ENCODE measurements at places on chromosomes 16 and 17.

- H3K4me3 ChIP-seq, result peak overlapping the region; percentile 83
- peaks cover 25% of the 10 kb centered on the region for H3K4me1 ChIP-seq
- peaks cover 1% of the 10 kb centered on the region for H3K27me3 ChIP-seq
- peaks cover 5% of the 10 kb centered on the region for H3K36me3 ChIP-seq
- H3K27ac ChIP-seq, result no peak overlapping the region
- no peak for DNase-seq
Observed at GRCh38 chr16:89723279-89724250, 2.2 kb downstream of the ZNF276 start.

- no peak for DNase-seq
- peaks cover 8% of the 10 kb centered on the region for H3K4me1 ChIP-seq
- H3K27ac ChIP-seq, result no peak overlapping the region
- peaks cover 6% of the 10 kb centered on the region for H3K36me3 ChIP-seq
- no peaks in the 10 kb centered on the region for H3K27me3 ChIP-seq
Observed at GRCh38 chr16:87333101-87333500, 15.9 kb upstream of the C16orf95 start.

DNA sequence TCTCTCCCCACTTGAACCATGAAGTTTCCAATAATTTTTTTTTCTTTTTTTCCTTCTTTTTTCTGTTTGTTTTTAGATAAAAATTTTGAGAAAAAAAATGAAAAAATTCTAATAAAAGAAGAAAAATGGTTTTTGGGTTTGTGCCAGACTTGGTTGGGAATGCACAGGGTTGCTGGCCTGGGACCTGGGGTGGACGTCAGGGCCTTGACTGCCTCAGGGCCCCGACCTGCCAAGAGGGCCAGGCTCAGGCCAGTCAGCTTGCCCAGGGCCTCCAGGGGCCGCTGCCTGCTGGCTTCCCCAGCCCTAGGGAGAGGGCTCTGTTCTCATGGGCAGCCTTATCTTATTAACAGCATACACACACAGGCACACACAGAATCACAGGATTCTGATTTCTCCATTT lies 6.5 kb downstream of the TBX6 start:
- no peak overlapping the region for H3K4me3 ChIP-seq
- H3K36me3 ChIP-seq, result peaks cover 24% of the 10 kb centered on the region
- H3K27me3 ChIP-seq, result peaks cover 2% of the 10 kb centered on the region
- H3K4me1 ChIP-seq, result peaks cover 21% of the 10 kb centered on the region

DNA sequence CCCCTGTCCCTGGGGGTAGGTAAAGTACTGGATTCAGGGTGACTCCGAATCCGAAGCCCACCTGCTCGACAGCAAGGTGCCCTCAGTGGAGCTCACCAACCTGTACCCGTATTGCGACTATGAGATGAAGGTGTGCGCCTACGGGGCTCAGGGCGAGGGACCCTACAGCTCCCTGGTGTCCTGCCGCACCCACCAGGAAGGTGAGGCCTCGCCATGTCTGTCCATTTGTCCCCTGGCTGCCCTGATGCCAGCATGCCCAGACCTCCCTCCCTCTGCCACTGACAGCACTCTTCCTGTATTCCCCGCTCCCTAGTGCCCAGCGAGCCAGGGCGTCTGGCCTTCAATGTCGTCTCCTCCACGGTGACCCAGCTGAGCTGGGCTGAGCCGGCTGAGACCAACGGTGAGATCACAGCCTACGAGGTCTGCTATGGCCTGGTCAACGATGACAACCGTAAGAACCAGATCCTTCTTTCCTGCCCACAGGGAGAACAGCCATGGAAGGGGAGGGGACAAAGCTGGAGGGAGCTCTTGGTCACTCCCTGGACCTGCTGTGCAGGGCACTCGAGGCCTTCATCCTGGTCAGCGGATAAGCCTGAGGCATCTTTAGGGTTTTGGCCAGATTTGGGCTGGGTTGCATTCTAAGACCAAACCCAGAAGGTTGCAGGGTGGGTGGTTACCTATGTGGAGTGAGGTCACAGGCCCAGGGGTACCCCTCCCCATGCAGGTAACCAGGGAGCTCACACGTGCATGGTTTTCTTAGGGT lies 14.2 kb downstream of the GALK1 start:
- H3K4me1 ChIP-seq, result peaks cover 20% of the 10 kb centered on the region
- peaks cover 1% of the 10 kb centered on the region for H3K27me3 ChIP-seq
- no peak overlapping the region for H3K4me3 ChIP-seq

GRCh38 chr17:55384643-55385232 lies 36.9 kb downstream of the MMD start:
- H3K27me3 ChIP-seq, result peaks cover 8% of the 10 kb centered on the region
- H3K4me1 ChIP-seq, result no peaks in the 10 kb centered on the region

Data from HFFc6 (cell line).